H1 (cell line): ENCODE measurements at places on chromosomes 7 and 10. TPM values are rescaled to one million over a fixed set of nuclear protein-coding genes. Genes with fewer than 3 reads are reported as not detected.

The C10orf95 gene
- total RNA-seq = 0.34 and 0.44 TPM in 2 replicates

The TMEM270 gene
- total RNA-seq = not detected in 2 replicates

The ATRNL1 gene
- 17.6 and 18.4 TPM in 2 replicates for total RNA-seq

The CH25H gene
- 0.56 TPM in 1 of 2 replicates, not detected in the other for total RNA-seq

GRCh38 chr7:31093282-31093681 is 41.2 kb downstream of the ADCYAP1R1 start:
- DNase-seq = no peak
